ENCODE measurements at places on chromosomes 12 and 14. TPM values are rescaled to one million over a fixed set of nuclear protein-coding genes. Genes with fewer than 3 reads are reported as not detected.
A peak's percentile ranks its signal among the peaks of the same experiment; 100 is the strongest.

SLC41A2 gene
- 21.3 TPM for total RNA-seq

DNA sequence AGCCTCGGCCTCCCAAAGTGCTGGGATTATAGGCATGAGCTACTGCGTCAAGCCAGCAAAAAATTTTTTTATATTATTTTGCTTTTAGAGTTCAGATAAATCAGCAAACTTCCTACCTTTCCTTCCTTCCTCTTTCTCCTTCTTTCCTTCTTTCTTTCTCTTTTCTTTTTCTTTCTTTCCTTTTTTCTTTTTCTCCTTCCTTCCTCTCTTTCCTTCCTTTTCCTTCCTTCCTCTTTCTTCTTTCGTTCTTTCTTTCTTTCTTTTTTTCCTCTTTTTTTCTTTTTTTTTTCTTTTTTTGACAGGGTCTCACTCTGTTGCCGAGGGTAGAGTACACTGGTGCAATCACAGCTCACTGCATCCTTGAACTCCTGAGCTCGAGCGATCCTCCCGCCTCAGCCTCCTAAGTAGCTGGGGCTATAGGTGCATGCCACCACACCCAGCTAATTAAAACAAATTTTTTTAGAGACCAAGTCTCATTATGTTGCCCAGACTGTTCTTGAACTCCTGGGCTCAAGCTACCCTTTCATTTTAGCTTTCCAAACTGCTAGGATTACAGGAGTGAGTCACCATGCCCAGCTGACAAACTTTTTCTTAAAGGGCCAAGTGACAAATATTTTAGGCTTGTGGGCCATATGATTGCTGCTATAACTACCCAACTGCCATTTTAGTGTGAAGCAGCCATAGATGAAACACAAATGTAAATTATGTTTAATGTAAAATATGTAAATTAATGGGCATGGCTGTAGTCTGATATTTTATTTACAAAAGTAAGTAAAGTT lies 7.1 kb upstream of the WASHC4 start:
- peak; percentile 70 for DNase-seq

STYK1 gene
- total RNA-seq = 5.9 TPM

CCDC177 gene
- total RNA-seq = not detected

GRCh38 chr14:99348816-99349614 lies 77.0 kb upstream of the BCL11B start:
- DNase-seq = peak; percentile 26

- DNase-seq = no peak
These were observed 30.4 kb upstream of the BEGAIN start for GRCh38 chr14:100617410-100618317.

DNA sequence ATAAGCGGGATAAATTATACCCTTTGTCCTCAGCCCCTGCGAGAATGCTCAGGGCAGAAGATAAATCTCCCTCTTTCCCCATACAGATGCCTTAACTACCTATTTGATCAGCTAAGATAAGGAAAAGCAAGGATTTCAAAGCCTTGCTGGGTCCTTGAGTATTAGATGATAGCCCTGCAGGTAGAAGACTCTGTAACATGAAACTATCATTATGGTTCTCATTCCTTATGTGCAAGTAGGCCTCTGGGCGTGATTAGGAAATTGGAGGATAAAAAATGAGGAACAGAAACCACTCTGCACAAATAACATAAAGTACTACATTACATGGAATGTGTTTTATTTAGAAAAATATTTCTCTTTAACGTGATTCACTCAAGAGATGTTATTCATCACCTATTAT lies 14.5 kb upstream of the WDR89 start:
- DNase-seq = no peak

RPS6KA5 gene
- total RNA-seq = 9.6 TPM

KLRF1 gene
- 0.98 TPM for total RNA-seq

DNA sequence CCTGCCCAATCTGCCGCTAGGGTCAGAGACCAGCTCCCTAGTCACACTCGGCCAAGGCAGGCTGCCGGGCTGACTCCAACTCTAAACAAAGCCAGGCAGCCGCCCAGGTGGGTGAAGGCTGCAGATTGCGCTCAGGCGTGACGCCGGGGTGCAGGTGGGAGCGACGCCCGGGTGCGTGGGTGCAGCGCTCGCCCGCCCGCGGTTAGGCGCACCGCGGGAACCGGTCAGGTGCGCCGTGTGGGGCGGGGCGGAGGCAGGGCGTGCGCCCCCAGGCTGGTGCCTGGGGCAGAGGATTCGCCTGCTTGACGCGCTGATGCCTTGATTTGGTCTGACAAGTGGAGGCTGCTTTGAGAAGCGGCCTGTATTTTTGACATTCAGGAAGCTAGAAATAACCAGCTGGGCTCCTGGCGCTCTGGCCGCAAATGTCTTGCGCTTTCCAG lies 126.7 kb upstream of the HIF1A start:
- DNase-seq = peak; percentile 50

- DNase-seq = peak; percentile 91
These were observed 5.0 kb upstream of the MMP19 start for GRCh38 chr12:55847603-55848291.

- peak; percentile 93 for DNase-seq
These were observed 13.8 kb upstream of the EEA1 start for GRCh38 chr12:92942905-92943304.

DNA sequence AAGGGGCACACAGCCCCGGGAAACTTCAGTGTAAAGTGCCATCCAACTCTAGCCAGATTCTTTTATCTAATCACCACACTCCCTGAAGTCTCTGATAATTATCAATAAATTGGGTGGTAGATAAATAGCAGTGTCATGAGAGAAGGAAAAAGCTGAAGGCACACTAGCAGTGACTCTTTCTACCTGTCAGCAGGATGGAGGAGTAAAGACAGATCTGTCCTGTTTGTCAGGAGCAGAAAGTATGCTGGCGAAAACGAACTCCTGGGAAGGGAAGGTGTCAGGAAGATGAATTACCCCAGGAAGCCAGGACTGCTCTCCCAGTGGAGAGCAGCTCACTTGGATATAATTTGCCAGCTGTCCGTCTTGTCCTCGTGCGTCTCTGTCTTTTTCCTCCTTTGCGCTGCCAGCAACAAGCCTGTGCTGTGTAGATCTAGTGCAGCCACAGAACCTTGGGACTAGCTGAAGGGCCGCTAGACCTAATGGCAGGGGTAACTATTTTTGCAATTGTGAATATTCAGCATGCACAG lies 981.9 kb downstream of the DIO2 start:
- DNase-seq = no peak

DNA sequence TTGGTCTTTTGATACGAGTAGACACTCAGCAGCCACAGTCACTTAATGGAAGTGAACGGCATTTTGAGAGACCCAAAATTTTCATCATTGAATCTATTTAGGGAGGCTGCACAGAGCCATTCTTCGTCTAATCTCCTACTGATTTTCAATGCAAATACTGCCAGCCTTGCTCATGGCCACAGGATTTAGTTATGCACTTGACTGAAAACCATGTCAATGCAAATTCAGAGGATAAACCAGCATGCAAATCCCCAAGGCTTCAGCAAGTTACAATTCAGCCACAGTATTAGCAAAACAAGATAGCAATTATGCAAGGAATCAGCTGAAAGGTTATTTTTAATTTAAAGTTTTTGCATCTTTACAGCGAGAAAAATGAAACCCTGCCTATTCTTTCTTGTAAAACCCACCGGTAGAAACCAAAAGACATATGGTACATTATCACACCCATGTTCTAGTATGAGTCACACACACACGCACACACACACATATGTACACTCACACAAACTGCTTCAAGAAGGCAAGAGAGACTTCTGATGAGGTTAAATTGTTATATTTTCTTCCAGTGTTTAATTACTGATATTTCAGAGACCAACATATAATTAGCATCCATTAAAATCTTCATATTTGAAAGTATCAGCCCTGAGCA lies 985.3 kb upstream of the FLRT2 start:
- DNase-seq = no peak

SLC8A3 gene
- 0.05 TPM for total RNA-seq

SINHCAF gene
- total RNA-seq = 86.2 TPM

CPM gene
- total RNA-seq = 26.0 TPM

- DNase-seq = no peak
These were observed 45.0 kb downstream of the TRAFD1 start for GRCh38 chr12:112170376-112170775.

ACOT6 gene
- total RNA-seq = not detected

PLBD1 gene
- total RNA-seq = 1.5 TPM

Measured in M059J (cell line).